ENCODE measurements at places on chromosomes 11 and 22. TPM values are rescaled to one million over a fixed set of nuclear protein-coding genes. Genes with fewer than 3 reads are reported as not detected.

GRCh38 chr11:134228625-134229024, 4.2 kb downstream of the VPS26B start:
- DNase-seq: no peak

GRCh38 chr11:66219846-66220565, 48.4 kb upstream of the RAB1B start:
- no peak for DNase-seq

The TBCEL gene
- 5.4 TPM for polyA plus RNA-seq

The C11orf97 gene
- polyA plus RNA-seq: not detected

GRCh38 chr22:43216738-43217137, 29.8 kb upstream of the TTLL12 start:
- no peak for DNase-seq

DNA sequence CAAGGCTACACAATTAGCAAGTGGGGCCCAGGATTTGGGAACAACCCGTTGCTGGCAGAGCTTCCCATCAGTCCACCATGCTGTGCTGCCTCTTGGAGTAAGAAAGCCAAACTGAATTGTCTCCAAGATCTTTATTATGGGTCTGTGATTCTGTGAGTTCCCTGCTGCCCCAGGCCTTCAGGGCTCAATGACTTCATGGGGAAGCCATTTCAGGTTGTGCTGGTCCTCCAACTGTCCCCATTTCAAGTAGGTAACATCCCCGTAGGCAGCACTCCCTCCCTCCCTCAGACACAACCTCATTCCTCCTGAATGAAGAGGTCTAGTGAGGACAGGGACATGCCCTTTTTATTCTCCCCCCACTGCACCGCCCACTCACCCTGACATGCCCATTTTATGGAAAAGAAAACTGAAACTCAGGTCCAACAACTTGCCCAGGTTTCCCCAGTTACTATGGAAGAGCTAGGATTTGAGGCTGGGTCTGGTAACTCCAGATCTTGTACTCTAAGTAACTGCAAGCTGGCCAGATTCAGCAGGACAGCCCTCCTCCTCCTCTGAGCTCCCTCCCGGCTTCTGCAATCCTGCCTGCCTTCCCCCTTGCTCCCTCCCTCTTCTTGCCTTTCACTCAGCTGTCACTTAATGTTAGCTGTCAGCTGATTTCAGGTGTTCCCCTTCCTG, 8.2 kb upstream of the YWHAH start:
- DNase-seq: no peak

DNA sequence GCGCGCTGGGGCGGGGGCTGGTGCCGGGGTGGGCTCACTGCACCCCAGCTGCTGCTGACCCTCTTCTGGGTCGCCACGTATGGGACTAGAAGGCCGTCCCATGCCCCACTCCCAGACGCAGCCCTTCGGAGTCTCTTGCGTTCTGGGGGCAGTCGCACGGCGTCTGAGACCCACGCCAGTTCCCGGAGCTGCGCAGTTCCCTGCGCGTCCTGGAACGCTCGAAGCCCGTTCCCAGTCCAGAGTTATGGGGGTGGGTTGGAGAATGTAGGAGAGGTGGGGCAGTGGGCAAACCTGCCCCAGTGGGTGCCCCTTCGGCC, 375 bp downstream of the LAYN start:
- no peak for DNase-seq

GRCh38 chr11:34214961-34215805, 109.8 kb downstream of the NAT10 start:
- DNase-seq: peak; percentile 97

GRCh38 chr22:34567367-34567766, 498.6 kb upstream of the ISX start:
- DNase-seq: peak; percentile 8

- no peak for DNase-seq
These were observed 54.7 kb downstream of the NF2 start for GRCh38 chr22:29658176-29658575.

The MAPK12 gene
- polyA plus RNA-seq: 5.8 TPM

GRCh38 chr11:47409440-47410369, 1.3 kb downstream of the SLC39A13 start:
- peak; percentile 70 for DNase-seq

DNA sequence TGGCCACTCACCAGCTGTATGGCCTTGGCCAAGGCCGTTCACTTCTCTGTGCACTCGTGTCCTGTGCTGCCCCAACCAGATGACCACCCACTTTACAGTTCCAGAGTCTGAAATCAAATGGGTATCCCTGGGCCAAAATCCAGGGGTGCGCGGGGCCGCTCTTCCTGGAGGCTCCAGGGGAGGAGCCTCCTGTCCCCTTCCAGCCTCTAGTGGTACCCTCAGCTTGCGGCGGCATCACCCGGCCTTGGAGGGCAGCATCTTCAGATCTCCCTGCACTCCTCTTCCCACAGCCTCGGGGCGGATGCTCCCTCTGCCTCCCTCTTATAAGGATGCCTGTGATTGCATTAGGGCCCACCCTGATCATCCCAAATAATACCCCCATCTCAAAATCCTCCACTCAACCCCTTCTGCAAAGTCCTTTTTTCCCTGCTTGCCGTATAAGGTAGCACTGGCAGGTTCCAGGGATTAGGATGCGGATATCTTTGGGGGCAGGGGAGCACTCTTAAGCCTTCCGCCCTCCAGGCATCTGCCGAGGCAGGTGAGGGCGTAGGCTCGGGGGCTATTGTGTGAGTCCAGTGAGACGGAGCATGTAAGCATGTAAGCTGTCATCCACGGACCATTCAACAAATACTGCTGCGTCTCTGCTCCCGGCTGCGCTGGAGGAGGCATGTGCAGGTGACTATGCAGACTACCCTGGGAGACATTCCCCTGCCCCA, 24.4 kb upstream of the SHISAL1 start:
- DNase-seq: no peak

GRCh38 chr11:64264371-64264852, 13.1 kb downstream of the PLCB3 start:
- no peak for DNase-seq

GRCh38 chr11:123314972-123315371, 115.1 kb upstream of the GRAMD1B start:
- no peak for DNase-seq

The NAV2 gene
- polyA plus RNA-seq: 11.0 TPM

DNA sequence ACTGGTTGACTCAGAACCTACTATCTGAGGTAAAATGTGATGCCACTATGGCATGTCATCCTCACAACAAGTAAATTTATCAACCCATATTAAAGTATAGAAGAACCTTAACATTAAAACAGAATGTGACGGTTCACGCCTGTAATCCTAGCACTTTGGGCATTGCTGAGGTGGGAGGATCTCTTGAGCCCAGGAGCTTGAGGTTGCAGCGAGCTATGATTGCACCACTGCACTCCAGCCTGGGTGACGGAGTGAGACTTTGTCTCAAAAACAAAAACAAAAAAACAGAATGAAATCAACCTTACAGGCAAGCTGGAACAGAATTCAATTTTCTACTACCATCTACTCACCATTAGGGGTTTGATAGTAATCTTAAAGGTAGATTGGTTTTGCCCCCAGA, 86.2 kb downstream of the PLEKHA7 start:
- no peak for DNase-seq

- DNase-seq: no peak
These were observed 21.6 kb upstream of the NNMT start for GRCh38 chr11:114274637-114275036.

The CNGA4 gene
- polyA plus RNA-seq: 0.06 TPM

The CD6 gene
- not detected for polyA plus RNA-seq

The SPDYC gene
- not detected for polyA plus RNA-seq

The OOSP1 gene
- not detected for polyA plus RNA-seq

GRCh38 chr11:61948505-61948904, 1.6 kb upstream of the BEST1 start:
- no peak for DNase-seq

- no peak for DNase-seq
These were observed 31.4 kb upstream of the BRSK2 start for GRCh38 chr11:1358286-1358685.

DNA sequence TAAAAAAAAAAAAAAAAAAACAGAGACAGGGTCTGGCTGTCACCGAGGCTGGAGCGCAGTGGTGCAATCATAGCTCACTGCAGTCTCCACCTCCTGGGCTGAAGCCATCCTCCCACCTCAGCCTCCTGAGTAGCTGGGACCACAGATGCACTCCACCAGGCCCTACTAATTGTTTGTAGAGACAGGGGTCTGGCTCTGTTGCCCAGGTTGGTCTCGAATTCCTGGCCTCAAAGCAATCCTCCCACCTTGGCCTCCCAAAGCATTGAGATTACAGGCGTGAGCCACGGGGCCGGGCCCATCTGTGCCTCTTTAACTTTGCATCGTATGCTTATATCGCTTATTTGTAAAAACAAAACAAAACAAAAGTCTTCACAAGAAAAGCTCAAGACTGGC, 3.1 kb downstream of the CPT1A start:
- no peak for DNase-seq

GRCh38 chr11:77127235-77127911, 673 bp upstream of the MYO7A start:
- peak; percentile 16 for DNase-seq

GRCh38 chr11:71247551-71248250, 4.7 kb downstream of the SHANK2 start:
- DNase-seq: no peak

DNA sequence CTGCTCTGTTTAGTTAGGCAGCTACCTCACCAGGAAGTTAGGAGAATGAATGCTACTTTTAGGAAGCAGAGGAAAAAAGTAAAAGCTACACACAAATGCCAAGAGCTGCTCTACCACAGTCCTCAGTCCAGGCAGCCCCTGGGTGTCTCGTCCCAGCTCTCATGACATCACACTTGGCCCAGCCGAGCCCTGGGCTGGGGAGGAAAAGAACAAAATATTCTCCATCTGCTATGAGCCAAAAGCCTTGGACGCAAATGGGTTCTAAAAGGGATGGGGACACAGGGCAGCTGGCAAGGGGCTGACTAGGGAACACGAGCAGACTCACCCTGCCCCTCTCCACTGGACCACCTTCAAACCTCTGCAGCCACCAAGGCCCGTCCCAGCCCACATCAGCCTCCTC, 26.1 kb downstream of the TMEM184B start:
- DNase-seq: no peak

DNA sequence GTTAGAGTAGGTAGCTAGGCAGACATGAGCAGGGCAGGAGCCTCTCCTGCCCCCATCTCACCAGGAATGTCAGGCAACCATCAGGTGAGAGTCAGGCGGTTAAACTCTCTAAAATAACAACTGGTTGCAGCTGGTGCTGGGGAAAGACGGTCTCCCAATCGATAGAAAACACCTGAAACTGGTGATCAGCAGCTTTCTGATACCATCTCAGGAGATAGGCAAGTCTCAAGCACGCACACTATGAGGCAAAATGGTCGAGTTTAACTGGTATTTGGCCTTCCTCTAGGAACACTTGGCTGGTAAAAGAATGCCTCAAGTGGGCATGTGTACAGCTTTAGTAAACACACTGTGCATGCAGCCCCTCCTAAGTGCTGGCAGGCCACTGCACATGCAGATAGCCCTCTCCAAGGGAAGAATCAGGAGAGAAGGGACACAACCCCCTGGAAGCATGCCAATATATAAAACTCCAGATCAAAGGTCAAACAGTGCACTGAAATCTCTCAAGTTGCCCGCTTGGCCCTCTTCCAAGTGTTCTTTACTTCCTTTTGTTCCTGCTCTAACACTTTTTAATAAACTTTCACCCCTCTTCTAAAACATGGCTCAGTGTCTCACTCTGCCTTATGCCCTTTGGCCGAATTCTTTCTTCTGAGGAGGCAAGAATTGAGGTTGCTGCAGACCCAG, 88.7 kb downstream of the USP35 start:
- no peak for DNase-seq

The F2 gene
- polyA plus RNA-seq: 0.03 TPM

- peak; percentile 68 for DNase-seq
These were observed 34.2 kb downstream of the PHF21B start for GRCh38 chr22:44975427-44976262.

GRCh38 chr22:42907404-42908373, 50.6 kb upstream of the ARFGAP3 start:
- DNase-seq: peak; percentile 52

The PGA3 gene
- polyA plus RNA-seq: not detected

GRCh38 chr22:36612458-36612857, 83.5 kb upstream of the EIF3D start:
- DNase-seq: peak; percentile 8

GRCh38 chr11:69512790-69513189, 31.3 kb downstream of the LINC01488 start:
- no peak for DNase-seq

The LYVE1 gene
- polyA plus RNA-seq: not detected

- no peak for DNase-seq
These were observed 61.0 kb upstream of the THY1 start for GRCh38 chr11:119483881-119484371.

- DNase-seq: peak; percentile 68
These were observed 32.3 kb downstream of the NEAT1 start for GRCh38 chr11:65454696-65455456.

- no peak for DNase-seq
These were observed 183.6 kb downstream of the IGLL1 start for GRCh38 chr22:23396362-23397007.

- DNase-seq: no peak
These were observed 31.7 kb upstream of the KRTAP5-6 start for GRCh38 chr11:1665313-1665712.

All from mammary epithelial cell (primary cell).